Activated naive CD8-positive, alpha-beta T cell treated with anti-CD3 and anti-CD28 coated beads for 36 hours (primary cell): ENCODE measurements at places on chromosomes 11 and 22. TPM values are rescaled to one million over a fixed set of nuclear protein-coding genes. Genes with fewer than 3 reads are reported as not detected.
A peak's percentile ranks its signal among the peaks of the same experiment; 100 is the strongest.

The SPDYC gene
- not detected for total RNA-seq

The IFITM10 gene
- not detected for total RNA-seq

DNA sequence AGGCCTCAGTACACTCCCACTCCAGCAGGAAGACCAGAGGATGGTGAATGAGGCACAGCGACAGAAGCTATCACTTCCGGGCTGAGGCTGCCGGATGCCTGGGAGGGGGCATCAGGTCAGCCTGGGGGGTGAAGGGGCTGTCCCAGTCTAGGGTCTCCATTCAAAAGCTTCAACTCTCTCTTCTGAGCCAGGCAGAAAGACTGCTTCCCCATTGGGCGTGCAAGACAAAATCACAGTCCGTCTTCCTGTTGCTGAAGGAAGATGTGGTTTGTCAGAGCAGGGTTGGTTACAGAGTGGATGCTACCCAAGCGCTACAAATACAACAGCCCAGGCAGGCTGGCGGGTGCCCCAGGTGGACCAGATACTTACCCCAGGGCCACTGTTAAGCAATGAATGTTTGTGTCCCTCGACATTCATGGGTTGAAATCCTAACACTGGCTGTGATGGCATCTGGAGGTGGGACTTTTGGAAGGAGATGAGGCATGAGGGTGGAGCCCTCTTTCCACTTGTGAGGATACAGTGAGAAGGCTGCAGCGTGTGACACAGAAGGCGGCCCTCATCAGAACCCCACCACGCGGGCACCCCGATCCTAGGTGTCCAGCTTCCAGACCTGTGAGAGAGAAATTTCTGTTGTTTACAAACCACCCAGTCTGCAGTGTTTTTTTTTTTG, 12.0 kb downstream of the UPK3A start:
- H3K27me3 ChIP-seq = no peaks in the 10 kb centered on the region
- peaks cover 10% of the 10 kb centered on the region for H3K4me1 ChIP-seq
- H3K36me3 ChIP-seq = no peaks in the 10 kb centered on the region
- peak overlapping the region; percentile 77 for H3K27ac ChIP-seq
- DNase-seq = peak; percentile 15
- H3K4me3 ChIP-seq = peak overlapping the region; percentile 29

GRCh38 chr11:68013611-68014156, 3.6 kb downstream of the ALDH3B1 start:
- no peak for DNase-seq
- no peak overlapping the region for H3K27ac ChIP-seq
- no peak overlapping the region for H3K4me3 ChIP-seq
- no peaks in the 10 kb centered on the region for H3K27me3 ChIP-seq
- peaks cover 13% of the 10 kb centered on the region for H3K4me1 ChIP-seq
- H3K36me3 ChIP-seq = no peaks in the 10 kb centered on the region

The C11orf16 gene
- total RNA-seq = not detected

DNA sequence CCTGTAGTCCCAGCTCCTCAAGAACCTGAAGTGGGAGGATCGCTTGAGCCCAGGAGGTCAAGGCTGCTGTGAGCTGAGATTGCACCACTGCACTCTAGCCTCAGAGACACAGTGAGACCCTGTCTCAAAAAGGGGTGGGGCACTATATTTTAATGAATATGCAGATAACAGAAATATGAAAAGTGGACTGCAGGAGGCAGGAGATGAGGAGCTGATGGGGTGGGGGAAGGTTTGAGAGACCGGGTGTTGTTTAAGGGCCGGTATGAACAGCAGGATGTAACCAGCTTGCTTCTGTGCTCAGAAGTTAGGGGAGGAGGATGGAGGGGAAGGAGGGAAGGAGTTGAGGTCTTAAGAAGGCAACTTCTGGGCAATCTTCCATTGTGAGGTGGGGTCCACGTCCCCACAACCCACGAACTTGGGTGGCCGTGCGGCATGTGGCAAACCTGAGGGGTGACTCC, 1.3 kb upstream of the B4GALNT4 start:
- peaks cover 2% of the 10 kb centered on the region for H3K4me1 ChIP-seq
- H3K27ac ChIP-seq = no peak overlapping the region
- no peak for DNase-seq
- H3K4me3 ChIP-seq = peak overlapping the region; percentile 36
- H3K27me3 ChIP-seq = peaks cover 40% of the 10 kb centered on the region

GRCh38 chr11:30196400-30197206, 34.2 kb upstream of the FSHB start:
- H3K27me3 ChIP-seq = no peaks in the 10 kb centered on the region
- no peak overlapping the region for H3K4me3 ChIP-seq
- peak; percentile 31 for DNase-seq
- no peaks in the 10 kb centered on the region for H3K4me1 ChIP-seq
- no peaks in the 10 kb centered on the region for H3K36me3 ChIP-seq

- no peaks in the 10 kb centered on the region for H3K27me3 ChIP-seq
- no peaks in the 10 kb centered on the region for H3K4me1 ChIP-seq
- DNase-seq = no peak
- H3K27ac ChIP-seq = no peak overlapping the region
- H3K4me3 ChIP-seq = no peak overlapping the region
Measured at GRCh38 chr11:27574342-27574741, 67.8 kb upstream of the LIN7C start.

- no peak overlapping the region for H3K27ac ChIP-seq
- no peaks in the 10 kb centered on the region for H3K36me3 ChIP-seq
- H3K27me3 ChIP-seq = no peaks in the 10 kb centered on the region
- H3K4me1 ChIP-seq = no peaks in the 10 kb centered on the region
Measured at GRCh38 chr11:29485641-29486040, 531.2 kb downstream of the KCNA4 start.

DNA sequence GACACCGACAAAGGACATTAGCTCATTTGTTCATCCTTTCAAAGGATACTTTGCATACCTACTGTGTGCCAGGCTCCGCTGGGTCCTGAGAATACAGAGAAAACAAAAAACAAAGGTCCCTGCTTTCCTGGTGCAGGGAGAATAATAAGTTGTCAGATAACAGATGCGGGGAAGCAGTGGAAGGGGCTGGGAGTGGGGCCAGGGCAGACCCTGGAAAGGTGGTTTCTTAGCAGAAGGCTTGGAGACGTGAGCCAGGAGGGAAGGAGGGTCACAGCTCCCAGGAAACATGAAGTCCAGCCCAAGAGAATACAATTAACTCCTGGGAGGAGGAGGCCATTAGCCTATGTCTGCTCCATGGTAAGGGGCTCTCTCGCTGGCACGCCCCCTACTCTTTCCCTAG, 9.8 kb upstream of the ANO1 start:
- no peaks in the 10 kb centered on the region for H3K4me1 ChIP-seq
- peaks cover 55% of the 10 kb centered on the region for H3K27me3 ChIP-seq
- no peak for DNase-seq

The SERHL2 gene
- 2.1 TPM for total RNA-seq

DNA sequence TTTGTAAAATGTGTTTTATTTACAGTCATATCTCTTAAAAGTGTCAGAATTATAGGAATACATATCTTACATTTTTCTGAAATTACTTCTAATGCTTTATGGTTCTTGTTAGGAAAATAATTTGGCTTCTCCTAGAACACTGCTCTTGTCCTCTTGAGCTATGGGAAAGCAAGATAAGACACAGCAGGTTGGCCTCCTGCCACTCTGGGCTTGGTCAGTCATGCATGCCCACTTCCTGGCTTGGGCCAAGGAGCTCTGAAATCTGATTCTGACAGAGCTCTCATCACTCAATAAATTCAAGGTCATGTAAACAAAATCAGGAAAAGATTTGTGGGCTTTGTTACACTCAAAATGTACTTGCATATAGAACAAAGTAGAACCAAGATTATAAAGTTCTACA, 1036.0 kb downstream of the OPCML start:
- H3K4me1 ChIP-seq = no peaks in the 10 kb centered on the region
- H3K27ac ChIP-seq = no peak overlapping the region
- H3K36me3 ChIP-seq = no peaks in the 10 kb centered on the region
- DNase-seq = no peak
- no peak overlapping the region for H3K4me3 ChIP-seq

- no peak for DNase-seq
- no peak overlapping the region for H3K27ac ChIP-seq
- no peaks in the 10 kb centered on the region for H3K27me3 ChIP-seq
- H3K4me3 ChIP-seq = no peak overlapping the region
Measured at GRCh38 chr11:95296621-95297025, 65.6 kb upstream of the SESN3 start.

DNA sequence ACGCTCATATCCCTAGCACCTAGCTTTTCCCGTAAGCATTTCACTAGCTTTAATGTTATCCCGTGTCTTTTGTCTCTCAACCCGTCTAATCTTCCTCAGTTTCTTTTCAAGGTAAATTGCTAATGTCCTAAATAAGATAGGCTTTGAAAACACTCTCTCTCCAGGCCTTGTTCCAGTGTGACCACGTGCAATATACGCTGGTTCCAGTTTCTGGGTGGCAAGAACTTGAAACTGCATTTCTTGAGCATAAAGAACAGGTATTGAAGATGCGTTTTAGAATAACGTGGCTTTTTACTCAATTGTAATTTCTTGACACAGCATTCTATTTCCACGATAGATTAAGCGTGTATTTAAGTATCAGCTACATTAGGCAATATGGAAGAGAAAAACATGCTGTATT, 1.1 kb downstream of the CDC45 start:
- peaks cover 33% of the 10 kb centered on the region for H3K36me3 ChIP-seq
- no peaks in the 10 kb centered on the region for H3K27me3 ChIP-seq
- H3K4me3 ChIP-seq = peak overlapping the region; percentile 99

The SIPA1 gene
- 127 TPM for total RNA-seq

DNA sequence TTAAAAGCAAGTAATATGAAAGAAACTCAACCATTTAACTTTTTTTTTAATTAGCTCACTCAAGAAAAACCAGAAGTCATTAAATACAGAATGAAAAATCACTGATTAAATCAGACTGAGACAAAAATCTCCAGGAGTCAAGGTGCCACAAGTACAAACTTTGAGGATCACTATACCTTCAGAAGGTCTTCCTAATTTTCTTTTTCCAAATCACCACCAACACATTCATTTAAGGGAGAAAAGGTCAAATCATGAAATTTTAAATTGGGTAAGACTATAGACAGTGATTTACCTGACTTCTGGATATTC, 32.3 kb downstream of the PITPNB start:
- peaks cover 15% of the 10 kb centered on the region for H3K36me3 ChIP-seq
- H3K4me3 ChIP-seq = no peak overlapping the region
- no peak overlapping the region for H3K27ac ChIP-seq
- DNase-seq = no peak
- no peaks in the 10 kb centered on the region for H3K27me3 ChIP-seq

DNA sequence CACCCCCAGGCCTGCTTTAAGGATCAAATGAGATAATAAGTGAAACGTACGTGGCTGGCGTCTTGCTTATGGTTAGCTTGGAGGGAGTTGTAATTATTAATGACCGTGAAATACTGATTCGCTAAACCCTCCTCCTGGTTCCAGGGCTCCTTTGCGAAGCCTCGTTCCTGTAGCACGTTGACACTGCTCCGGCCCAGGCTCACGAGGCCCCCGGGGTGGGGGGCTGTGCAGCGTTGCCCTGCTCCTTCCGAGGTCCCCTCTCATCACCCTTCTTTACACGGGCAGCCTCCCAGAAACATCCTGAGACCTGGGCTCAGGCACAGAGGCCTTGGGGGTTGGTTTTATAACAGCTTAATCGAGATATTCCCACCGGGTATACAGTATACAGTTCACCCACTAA, 9.1 kb downstream of the GRAMD4 start:
- H3K36me3 ChIP-seq = no peaks in the 10 kb centered on the region
- H3K27ac ChIP-seq = no peak overlapping the region
- H3K4me1 ChIP-seq = no peaks in the 10 kb centered on the region
- no peaks in the 10 kb centered on the region for H3K27me3 ChIP-seq
- DNase-seq = no peak
- no peak overlapping the region for H3K4me3 ChIP-seq

DNA sequence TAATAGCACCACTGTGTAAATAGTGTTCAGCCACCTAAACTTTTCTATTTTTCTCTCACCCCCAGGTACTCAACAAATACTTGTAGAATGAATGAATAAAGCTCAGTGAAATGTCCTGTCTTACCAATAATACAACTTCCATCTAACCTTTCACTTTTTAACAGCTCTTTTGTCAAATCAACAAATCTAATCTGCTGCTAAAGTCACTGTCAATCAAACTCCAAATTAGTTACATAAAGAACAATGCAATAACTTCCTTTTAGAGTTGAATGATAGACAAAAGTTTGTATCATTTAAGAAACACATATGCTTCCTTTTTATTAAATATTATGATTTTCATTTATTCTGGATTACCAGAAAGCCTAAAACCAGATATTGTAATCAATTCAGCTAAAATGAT, 34.7 kb upstream of the C11orf58 start:
- no peak overlapping the region for H3K4me3 ChIP-seq
- H3K27me3 ChIP-seq = peaks cover 5% of the 10 kb centered on the region
- no peaks in the 10 kb centered on the region for H3K36me3 ChIP-seq
- DNase-seq = no peak

DNA sequence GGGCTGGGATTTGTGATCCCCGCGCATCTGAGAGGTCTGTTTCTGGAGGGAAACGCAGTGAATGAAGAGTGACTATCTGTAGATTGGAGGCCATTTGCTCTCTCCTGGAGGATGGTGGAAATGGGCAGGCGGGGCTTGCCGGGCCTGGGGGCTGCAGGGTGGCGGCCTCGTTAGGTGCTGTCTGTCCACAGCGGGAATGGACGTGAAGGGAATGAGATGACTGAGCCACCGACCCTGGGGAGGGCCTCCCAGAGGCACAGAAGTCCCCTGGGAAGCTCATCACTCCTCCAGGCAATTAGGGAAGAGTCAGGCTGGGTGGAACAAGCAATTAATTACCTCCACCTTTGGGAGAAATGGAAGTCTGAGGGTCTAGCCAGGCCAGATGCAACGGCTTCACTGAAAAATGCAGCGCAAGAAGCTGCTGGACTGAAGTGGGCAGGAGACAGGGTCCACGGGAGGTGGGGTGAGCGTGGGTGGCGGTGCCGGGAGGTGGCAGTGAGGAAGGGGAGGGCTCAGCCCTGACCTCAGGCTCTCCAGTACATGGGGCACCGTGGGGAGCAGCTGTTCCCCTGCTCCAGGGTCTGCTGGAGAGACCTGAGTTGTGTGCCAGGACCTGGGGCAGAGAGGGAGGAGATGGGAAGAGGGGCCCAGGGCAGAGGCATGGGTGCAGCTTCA, 524.5 kb downstream of the BRD1 start:
- H3K4me3 ChIP-seq = no peak overlapping the region
- no peak for DNase-seq
- no peaks in the 10 kb centered on the region for H3K36me3 ChIP-seq
- peaks cover 24% of the 10 kb centered on the region for H3K27me3 ChIP-seq

DNA sequence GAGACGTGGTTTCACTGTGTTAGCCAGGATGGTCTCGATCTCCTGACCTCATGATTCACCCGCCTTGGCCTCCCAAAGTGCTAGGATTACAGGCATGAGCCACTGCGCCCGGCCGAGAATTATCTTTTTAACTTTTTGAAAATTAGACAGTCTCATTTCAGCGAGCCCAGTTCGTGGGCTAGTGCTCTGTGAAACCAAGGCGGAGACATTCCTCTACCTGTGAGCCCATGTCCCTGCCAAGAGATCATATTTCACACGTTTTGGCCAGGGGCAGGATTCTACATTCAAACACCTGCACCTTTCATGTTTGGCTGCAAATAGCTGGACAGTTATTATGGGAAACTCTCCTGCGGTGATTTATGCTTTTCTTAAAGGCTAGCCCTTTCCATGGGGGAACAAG, 60.3 kb downstream of the IRAG1 start:
- H3K4me1 ChIP-seq = peaks cover 6% of the 10 kb centered on the region
- no peaks in the 10 kb centered on the region for H3K27me3 ChIP-seq
- H3K36me3 ChIP-seq = no peaks in the 10 kb centered on the region
- no peak overlapping the region for H3K27ac ChIP-seq
- no peak overlapping the region for H3K4me3 ChIP-seq

- H3K4me3 ChIP-seq = peak overlapping the region; percentile 54
- H3K27ac ChIP-seq = peak overlapping the region; percentile 88
- H3K36me3 ChIP-seq = peaks cover 24% of the 10 kb centered on the region
- no peaks in the 10 kb centered on the region for H3K27me3 ChIP-seq
- peaks cover 64% of the 10 kb centered on the region for H3K4me1 ChIP-seq
Measured at GRCh38 chr11:96246718-96247552, 96.1 kb downstream of the MAML2 start.

The CTSD gene
- 40.9 TPM for total RNA-seq
